ENCODE measurements at places on chromosomes 1 and 21.

DNA sequence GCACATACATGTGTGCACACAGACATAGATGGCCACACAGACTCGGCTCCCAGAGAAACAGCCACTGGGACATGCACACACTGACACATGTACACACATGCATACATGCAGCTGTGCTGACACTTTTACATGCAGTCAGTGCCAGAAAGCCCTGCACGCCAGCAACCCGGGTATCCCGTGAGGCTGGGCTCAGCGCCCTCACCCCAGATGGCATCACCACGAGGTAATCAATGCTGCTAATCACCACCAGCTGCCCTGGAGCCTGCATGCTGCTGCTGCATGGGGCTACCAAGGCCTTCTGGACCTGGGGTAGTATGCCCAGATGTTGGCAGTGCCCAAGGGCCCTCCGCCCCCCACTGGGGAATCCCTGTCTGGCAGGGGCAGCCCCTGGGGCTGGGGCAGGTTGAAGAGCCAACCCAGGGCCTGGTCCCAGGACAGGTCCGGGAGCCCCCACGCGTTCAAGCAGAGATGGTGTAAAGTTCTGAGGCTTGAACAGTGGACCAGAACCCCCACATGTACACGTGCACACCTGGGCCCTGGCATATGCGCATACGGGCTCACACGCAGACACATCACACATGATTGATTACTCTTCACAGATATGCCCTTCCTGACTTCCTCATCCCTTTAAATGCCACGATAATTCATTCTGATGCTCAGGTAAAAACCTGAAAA, 2.7 kb upstream of the COL16A1 start:
- DNase-seq, result no peak

GRCh38 chr1:108826081-108826635, 30.7 kb downstream of the AKNAD1 start:
- DNase-seq, result no peak

DNA sequence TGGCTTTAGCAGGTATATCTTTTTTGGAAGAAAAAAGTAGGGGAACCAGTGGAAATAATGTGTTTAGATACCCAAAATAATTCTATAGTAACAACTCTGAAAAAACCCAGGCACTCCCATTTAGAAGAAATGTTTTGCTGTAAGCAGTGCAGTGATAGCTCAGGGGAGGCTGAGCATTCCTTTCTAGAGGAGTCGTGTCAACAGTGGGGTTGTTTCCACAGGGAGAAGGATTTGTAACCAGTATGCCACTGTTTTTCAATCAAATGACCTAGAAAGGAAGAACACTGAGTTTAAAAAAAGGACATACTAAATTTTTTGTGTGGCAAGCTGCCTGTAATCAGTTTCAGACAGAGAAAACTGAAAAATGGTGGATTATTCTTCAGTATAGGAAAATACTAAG, 2.4 kb downstream of the PGD start:
- peak; percentile 14 for DNase-seq

DNA sequence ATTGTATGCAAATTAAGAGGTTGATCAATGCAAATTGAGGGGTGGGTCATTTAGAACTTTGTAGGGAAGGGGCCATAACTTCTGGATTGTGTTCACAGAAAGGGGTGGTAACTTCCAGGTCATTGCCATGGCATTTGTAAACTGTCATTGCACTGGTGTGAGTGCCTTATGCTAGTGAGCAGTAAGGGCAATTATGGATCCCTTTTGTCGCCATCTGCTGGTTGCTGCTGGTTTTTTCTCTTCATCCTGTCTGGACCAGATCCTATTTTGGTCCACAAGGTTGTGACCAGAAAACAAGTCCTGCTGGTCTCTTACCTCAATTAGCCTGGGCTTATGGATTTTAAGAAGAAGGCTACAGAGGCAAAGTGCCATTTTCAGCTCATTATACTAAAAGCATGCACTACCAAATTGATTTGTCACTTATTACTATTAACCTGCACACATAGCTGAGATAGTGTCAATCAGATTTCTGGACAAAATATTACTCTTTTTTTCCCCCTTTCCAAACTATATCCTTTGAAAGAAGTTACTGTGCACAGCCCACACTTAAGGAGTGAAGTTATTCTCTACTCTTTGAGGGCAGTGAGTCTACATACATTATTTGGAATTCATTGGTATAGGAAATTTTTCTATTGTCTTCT, 196.2 kb downstream of the ZC3H11B start:
- peak; percentile 83 for DNase-seq

DNA sequence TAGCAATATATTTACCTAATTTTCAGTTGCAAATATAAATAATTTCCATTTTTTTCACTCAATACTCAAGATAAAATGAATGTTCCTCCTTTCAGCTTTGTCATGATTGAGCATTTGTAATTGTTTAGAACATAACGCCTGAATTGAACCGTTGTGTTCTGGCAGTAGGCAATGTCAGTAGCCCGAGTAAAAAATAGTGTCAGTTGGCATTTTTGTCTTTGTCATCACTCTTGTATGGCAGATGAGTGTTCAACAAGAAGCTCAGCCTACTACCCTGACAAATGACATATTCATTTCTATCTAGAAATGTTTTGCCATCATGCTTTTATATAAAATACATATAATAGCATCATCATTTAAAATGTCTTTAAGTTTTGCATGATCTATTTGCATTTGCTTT, 691.4 kb upstream of the NCAM2 start:
- no peak for DNase-seq

DNA sequence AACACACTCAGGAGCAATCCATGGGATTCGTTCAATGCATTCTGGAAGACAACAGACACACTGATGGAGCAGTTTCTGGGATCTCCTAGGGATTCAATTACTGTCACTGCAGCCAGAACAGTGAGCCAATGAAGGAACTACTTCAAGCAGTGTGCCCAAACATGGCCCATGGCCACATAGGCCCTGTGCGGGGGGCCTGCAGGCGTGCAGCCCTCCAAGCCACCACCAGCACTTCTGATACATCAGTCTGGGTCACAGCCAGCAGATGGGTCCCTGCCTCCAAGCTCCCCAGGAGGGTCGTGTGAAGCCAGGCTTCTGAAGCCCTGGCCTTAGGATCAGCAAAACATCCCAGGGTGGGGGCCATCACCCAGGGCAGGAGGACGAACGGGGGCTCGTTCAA, 99.3 kb downstream of the RAVER2 start:
- no peak for DNase-seq

DNA sequence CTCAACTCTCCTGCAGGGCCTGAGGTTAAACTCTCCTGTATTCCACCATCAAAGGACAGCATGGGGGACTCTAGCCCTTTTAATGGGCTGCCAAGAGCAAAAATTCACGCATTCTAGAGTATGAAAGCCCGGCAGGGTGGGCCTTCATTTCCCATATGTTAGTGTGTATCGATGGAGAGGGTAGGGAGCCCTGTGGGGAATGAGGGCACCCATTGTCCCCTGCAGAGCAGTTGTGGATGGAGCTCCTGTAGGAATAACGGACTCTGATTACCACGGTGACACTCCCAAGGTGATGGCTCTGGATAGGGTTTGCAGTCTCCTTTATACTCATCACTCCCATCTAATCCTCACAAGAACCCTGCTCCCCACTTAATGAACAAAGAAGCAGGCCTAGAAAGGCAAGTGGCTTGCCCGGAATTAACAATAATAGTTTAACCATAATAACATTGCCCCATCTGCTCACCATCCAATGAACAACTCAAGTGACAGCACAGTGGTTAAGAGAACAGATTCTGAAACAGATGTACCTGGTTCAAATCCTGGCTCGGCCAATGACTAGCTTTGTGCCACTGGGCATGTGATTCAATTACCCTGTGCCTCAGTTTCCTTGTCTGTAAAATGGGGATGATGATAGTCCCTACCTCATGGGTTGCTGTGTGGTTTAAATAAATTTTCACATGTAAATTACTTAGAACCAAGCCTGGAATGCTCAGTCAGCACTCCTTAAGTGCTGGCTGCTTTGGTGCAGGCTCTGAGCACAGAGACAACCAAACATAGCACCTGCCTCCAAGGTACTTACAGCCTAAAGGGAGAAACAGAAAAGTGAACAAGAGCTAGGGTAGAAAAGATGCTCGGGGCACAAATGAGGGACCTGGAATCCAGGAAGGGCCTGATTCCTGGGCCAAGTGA, 29.0 kb downstream of the HIVEP3 start:
- no peak for DNase-seq

- no peak for DNase-seq
Observed at GRCh38 chr1:203691447-203691846, 64.8 kb downstream of the ATP2B4 start.

DNA sequence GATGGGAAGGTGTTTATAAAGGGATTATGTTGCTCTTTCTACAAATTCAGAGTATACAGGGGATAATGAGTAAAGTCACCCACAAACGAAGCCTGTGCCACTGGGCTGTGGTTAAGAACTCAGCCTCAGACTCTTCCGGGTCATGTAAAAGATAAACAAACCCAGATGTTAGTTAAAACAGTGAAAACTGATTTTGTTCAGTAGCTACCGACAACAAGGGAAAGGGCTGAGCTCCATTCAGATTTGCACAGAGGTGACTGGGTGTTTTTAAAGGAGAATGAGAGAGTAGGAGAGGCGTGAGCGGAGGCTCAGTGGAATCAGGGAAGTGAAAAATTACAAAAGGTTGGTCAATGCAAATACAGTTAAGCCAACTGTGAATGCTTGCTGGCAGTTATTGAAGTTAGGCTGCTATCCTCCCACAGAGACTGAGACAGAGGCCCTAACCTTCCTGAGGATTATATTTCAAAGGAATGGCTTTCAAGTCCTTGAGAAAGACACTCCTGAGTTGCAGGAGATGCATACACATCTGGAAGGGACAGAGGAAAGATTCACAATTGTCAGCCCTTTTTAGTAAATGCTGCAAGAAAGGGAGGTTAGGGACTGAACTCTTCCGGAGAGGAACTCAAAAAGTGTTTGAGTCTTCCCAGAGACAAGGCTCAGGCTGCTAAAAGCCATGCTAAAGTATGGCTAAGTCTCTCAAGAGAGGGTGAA, 29.9 kb upstream of the SAMD13 start:
- peak; percentile 85 for DNase-seq

- DNase-seq, result no peak
Observed at GRCh38 chr1:64856553-64856952, 109.8 kb downstream of the JAK1 start.

GRCh38 chr1:183607322-183607980, 17.2 kb upstream of the NCF2 start:
- DNase-seq, result peak; percentile 51

- DNase-seq, result no peak
Observed at GRCh38 chr1:15866721-15867201, 19.3 kb downstream of the SPEN start.

GRCh38 chr1:91779548-91780021, 106.4 kb downstream of the TGFBR3 start:
- no peak for DNase-seq

DNA sequence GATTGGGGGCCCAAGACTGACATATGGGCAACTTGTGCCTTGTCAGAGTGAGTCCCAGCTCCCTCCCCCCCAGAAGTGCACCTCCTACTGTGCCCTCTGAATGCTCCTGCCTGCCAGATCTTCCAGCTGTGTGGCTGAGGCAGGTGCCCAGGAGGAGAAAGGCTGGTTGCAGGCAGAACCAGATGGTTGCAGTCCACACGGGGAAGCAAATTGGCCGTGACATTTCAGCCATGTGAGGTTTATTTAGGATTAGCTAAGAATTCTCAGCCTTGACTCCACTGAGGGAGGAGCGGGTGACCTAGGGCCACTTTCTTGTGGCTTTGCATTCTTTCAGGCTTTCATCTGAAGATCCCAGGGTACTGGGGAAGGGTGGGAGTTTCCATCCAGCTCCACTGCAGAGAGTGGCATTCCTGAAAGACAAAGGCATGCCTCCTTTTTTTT, 33.8 kb downstream of the PEX14 start:
- DNase-seq, result no peak

GRCh38 chr1:36570478-36571060, 87.9 kb upstream of the CSF3R start:
- DNase-seq, result no peak

- DNase-seq, result no peak
Observed at GRCh38 chr1:158200527-158200926, 19.8 kb downstream of the CD1D start.

GRCh38 chr1:186896211-186896610, 67.5 kb downstream of the PLA2G4A start:
- DNase-seq, result no peak

DNA sequence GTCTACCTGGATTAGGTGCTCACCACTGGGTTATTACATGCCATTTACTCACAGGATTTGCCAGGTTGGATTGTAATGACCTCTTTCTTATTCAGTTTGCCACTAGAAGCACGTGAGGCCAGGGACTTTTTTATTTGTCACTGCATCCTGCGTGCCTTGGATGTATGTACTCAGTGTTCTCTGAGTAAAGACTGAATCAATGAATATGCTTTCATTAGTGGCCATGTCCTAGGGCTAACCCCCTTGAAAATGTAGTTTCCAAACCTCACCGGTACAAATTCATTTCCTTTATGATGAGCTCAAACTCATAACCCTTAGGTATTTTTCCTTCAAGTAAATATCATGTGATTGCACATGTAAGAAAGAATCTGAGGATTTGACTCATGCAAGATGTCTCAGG, 1.3 kb upstream of the ZP4 start:
- no peak for DNase-seq

DNA sequence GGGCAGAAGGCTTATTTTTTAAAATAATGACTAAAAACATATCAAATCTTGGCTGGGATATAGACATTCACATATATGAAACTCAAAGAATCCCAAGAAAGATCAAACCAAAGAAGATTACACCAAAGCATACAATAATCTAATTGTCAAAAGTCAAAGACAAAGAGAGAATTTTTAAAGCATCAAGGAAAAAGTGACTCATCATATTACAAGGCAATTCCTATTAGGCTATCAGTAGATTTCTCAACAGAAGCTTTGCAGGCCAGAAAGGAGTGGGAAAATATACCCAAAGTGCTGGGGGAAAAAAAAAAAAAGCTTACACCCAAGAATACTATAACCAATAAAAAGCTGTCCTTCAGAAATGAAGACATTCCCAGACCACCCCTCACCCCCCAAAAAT, 375.6 kb downstream of the BRINP2 start:
- DNase-seq, result no peak

- DNase-seq, result no peak
Observed at GRCh38 chr21:45818276-45818903, 163.2 kb upstream of the COL6A1 start.
